ENCODE measurements at places on chromosomes 1 and 21. TPM values are rescaled to one million over a fixed set of nuclear protein-coding genes. Genes with fewer than 3 reads are reported as not detected.
A peak's percentile ranks its signal among the peaks of the same experiment; 100 is the strongest.

DNA sequence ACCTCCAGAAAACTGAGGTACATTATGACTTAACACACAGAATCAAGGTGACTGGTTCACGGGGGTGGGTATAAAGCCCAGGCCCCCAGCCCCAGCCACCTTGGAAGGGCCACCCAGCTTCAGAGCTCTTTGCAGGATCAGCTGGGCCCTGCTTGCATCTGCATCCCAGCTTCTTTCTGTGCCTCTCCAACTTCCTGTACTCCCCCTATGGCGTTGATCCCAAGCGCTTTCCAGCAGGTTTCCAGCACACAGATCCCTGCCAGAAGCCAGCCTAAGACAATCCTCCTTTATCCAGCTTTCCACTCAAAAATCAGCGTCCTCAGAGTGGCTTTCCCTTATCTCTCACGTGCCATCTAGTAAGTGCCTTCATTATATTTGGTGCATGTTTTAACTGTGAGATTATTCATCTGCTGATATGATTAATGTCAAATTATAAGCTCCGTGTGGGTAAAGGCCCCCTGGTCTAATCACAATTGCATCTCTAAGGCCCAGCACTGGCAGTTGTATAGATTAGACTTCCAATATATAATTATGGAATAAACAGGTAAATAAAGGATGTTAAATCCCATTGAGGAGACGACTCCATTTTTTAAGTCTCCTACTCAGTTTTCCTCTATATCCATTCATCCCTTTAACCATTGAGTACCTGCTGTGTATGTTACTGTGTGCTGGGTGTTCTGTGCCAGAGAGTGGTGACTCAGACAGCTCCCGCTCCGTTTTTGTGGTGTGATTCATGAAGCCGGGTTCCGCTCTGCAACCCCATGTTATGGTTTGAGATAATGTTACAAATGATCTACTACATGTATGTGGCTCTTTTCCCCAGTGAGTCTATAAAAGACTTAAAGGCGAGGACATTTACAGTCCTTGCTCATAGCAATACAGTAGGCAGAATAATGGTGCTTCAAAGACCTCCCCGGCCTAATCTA, 387.6 kb downstream of the PCP4 start:
- H3K36me3 ChIP-seq = no peaks in the 10 kb centered on the region
- H3K4me3 ChIP-seq = no peak overlapping the region
- no peaks in the 10 kb centered on the region for H3K4me1 ChIP-seq
- H3K27ac ChIP-seq = no peak overlapping the region
- H3K27me3 ChIP-seq = no peaks in the 10 kb centered on the region
- no peak for DNase-seq

- H3K27ac ChIP-seq = peak overlapping the region; percentile 24
- H3K4me1 ChIP-seq = peaks cover 11% of the 10 kb centered on the region
- DNase-seq = no peak
- no peak overlapping the region for H3K4me3 ChIP-seq
- peaks cover 3% of the 10 kb centered on the region for H3K36me3 ChIP-seq
Observed at GRCh38 chr1:61887076-61887867, 145.0 kb downstream of the PATJ start.

DNA sequence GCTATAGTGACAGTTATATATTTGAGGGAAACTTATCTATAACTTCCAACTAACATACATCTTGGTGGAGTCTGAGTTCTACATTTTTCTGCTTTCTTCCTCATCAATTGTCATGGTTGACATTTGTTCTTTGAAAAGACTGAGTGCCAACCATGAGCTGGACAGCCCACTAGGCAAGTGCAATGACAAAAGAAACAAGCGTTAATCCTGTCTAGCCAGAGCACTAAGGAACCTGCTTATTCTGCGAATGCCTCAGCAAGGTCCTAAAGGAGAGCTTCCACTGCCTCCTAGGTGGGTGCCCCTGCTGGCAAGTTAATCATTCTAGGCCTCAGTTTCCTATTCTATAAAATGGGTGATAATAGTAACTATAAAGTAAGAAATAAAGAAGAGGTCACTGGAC, 44.8 kb downstream of the IRF2BP2 start:
- DNase-seq = no peak
- H3K4me3 ChIP-seq = no peak overlapping the region
- H3K36me3 ChIP-seq = no peaks in the 10 kb centered on the region
- no peak overlapping the region for H3K27ac ChIP-seq
- no peaks in the 10 kb centered on the region for H3K27me3 ChIP-seq
- no peaks in the 10 kb centered on the region for H3K4me1 ChIP-seq

The MROH7 gene
- 3.6 TPM for total RNA-seq

DNA sequence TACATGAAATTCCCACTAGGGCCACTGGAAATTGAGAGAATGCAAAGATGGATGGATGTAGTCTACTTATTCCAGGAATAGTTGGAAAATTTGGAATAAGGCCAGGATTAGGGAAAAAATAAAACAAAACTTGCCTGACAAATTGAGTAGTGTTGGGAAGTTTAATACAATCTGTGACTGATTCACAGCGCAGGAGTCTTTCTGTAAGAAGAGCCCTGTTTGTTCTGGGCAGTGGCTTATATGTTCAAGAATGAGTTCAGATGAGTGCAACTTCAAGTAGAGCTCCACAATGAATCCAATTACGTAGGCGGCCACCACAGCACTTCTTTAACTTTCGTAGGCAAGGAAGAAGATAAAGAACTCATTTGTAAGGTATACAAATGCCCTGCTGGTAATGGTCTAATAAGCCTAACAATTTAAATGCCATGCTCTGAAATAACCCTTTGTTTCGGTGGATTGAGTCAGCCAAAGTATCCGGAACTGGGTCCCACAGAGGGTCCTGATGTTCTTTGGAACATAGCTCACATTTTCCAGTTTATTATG, 47.1 kb upstream of the KCNE1 start:
- H3K36me3 ChIP-seq = no peaks in the 10 kb centered on the region
- H3K27me3 ChIP-seq = no peaks in the 10 kb centered on the region
- H3K4me3 ChIP-seq = no peak overlapping the region

The OR2L3 gene
- not detected for total RNA-seq

The NBPF20 gene
- total RNA-seq = 2.7 TPM

DNA sequence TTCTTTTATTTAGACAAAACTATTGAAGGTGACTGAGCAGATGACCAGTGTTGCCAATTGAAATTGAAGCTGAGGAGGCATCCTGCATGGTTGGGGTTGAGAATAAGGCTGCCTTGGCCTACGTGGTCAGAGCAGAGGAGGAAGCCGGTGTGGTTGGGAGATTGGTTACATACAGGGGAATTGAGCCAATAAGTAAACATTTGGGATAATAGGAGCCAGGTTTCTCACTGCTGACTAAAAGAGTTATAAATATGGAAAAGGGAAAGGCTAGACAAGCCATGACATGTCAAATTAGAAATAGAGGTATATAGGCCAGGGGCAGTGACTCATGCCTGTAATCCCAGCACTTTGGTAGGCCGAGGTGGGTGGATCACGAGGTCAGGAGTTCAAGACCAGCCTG, 15.8 kb downstream of the SNX7 start:
- no peak overlapping the region for H3K27ac ChIP-seq
- no peak for DNase-seq
- H3K36me3 ChIP-seq = no peaks in the 10 kb centered on the region

- peaks cover 5% of the 10 kb centered on the region for H3K4me1 ChIP-seq
- no peaks in the 10 kb centered on the region for H3K27me3 ChIP-seq
- peaks cover 6% of the 10 kb centered on the region for H3K36me3 ChIP-seq
- DNase-seq = peak; percentile 64
- H3K27ac ChIP-seq = no peak overlapping the region
Observed at GRCh38 chr21:46109313-46110221, 11.7 kb downstream of the COL6A2 start.

GRCh38 chr1:196684476-196684875, 32.6 kb downstream of the CFH start:
- no peak overlapping the region for H3K27ac ChIP-seq
- DNase-seq = no peak
- no peak overlapping the region for H3K4me3 ChIP-seq
- H3K27me3 ChIP-seq = no peaks in the 10 kb centered on the region

GRCh38 chr1:2027961-2028583, 8.9 kb downstream of the GABRD start:
- peaks cover 13% of the 10 kb centered on the region for H3K27me3 ChIP-seq
- DNase-seq = no peak
- no peak overlapping the region for H3K4me3 ChIP-seq
- H3K36me3 ChIP-seq = no peaks in the 10 kb centered on the region

- no peaks in the 10 kb centered on the region for H3K4me1 ChIP-seq
- no peaks in the 10 kb centered on the region for H3K36me3 ChIP-seq
- no peak overlapping the region for H3K27ac ChIP-seq
- no peaks in the 10 kb centered on the region for H3K27me3 ChIP-seq
- no peak overlapping the region for H3K4me3 ChIP-seq
- DNase-seq = no peak
Observed at GRCh38 chr1:223864084-223864483, 18.3 kb upstream of the TP53BP2 start.

- H3K36me3 ChIP-seq = no peaks in the 10 kb centered on the region
- H3K27ac ChIP-seq = peak overlapping the region; percentile 65
- H3K27me3 ChIP-seq = no peaks in the 10 kb centered on the region
- DNase-seq = no peak
Observed at GRCh38 chr1:94883691-94884090, 43.2 kb downstream of the CNN3 start.

The CELA3B gene
- total RNA-seq = not detected

DNA sequence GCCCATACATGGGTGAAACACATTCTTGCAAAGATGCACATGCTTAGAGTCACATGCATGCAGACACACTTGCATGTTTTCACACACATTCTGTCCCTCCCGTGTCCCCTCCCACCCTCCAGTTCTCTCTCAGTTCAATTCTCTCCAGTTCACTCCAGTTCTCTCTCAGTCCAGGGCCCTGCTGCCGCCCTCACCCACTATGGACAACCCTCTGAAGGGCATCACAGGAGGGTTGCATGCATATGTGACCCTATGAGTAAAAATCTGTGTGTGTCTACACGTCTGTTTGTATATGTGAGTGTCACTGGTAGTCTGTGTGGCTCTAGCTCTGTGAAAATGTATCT, 21.8 kb upstream of the ADGRB2 start:
- no peak overlapping the region for H3K27ac ChIP-seq
- no peaks in the 10 kb centered on the region for H3K27me3 ChIP-seq
- DNase-seq = no peak
- peaks cover 3% of the 10 kb centered on the region for H3K4me1 ChIP-seq
- H3K4me3 ChIP-seq = no peak overlapping the region

DNA sequence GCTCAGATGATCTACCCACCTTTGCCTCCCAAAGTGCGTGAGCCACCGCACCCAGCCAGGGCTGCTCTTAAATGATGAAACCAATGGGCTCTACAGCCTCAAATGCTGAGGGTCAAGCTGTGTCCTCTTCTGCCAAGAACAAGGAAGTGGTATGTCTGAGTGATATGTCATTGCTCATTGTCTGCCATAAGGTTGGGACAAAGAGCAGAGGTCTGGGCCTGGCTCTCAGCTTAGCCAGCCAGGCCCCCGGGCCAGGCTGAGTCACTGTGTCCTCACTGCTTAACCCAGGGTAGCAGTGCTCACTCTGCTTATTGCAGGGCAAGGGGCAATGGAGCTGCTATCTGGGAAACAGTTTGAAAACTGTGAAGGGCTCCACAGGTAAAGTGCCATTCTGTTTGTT, 8.3 kb upstream of the ETS2 start:
- H3K27ac ChIP-seq = no peak overlapping the region
- H3K27me3 ChIP-seq = no peaks in the 10 kb centered on the region
- no peaks in the 10 kb centered on the region for H3K36me3 ChIP-seq
- DNase-seq = no peak
- H3K4me3 ChIP-seq = no peak overlapping the region
- no peaks in the 10 kb centered on the region for H3K4me1 ChIP-seq

The IRF6 gene
- 17.9 TPM for total RNA-seq

DNA sequence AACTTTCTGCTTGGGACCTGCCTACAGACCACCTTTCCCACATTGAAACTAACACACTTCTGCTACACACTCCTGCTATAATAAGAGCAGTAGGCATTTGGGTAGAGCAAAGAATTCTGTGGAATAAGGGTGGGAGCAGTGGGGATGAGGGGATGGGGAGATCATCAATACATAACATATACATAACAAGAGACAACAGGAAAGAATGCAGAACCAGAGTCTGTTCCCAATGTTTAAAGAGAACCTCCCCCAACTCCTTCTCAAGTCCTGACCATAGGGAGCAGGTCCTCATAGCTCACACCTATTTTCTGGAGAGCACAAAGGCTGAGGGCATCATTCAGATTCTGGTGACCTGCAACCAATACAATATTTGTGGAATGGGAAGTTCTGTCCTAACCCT, 121.6 kb upstream of the BARHL2 start:
- H3K36me3 ChIP-seq = no peaks in the 10 kb centered on the region
- H3K4me1 ChIP-seq = peaks cover 15% of the 10 kb centered on the region
- H3K27me3 ChIP-seq = peaks cover 65% of the 10 kb centered on the region
- H3K27ac ChIP-seq = no peak overlapping the region
- DNase-seq = no peak

GRCh38 chr1:62398377-62398776, 38.5 kb upstream of the USP1 start:
- DNase-seq = no peak
- H3K27me3 ChIP-seq = no peaks in the 10 kb centered on the region
- no peak overlapping the region for H3K4me3 ChIP-seq
- no peaks in the 10 kb centered on the region for H3K4me1 ChIP-seq

GRCh38 chr21:31997191-31997590, 124.4 kb downstream of the HUNK start:
- H3K27ac ChIP-seq = no peak overlapping the region
- no peaks in the 10 kb centered on the region for H3K27me3 ChIP-seq
- DNase-seq = no peak
- no peaks in the 10 kb centered on the region for H3K36me3 ChIP-seq
- H3K4me3 ChIP-seq = no peak overlapping the region

DNA sequence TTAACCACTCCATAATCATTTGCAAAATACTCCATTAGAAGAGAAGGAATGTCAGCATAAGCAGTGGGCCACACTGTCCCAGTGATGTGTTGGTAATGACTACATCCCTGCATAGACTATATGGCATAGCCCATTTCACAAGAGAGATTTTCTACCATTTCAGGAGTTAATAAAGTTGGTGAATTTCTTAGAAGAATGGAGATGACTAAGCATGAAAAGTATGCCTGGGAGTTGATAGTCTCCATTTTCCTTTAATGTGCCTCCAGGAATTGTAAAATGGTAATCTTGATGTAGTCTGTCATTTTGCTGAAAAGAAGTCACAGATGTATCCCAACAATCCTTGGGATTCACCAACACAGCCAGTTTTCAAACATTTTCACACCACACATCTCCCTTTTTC, 608.8 kb upstream of the CHRM3 start:
- no peak overlapping the region for H3K27ac ChIP-seq
- H3K4me1 ChIP-seq = no peaks in the 10 kb centered on the region
- H3K36me3 ChIP-seq = no peaks in the 10 kb centered on the region
- H3K27me3 ChIP-seq = no peaks in the 10 kb centered on the region
- no peak for DNase-seq

- H3K27ac ChIP-seq = no peak overlapping the region
- H3K36me3 ChIP-seq = no peaks in the 10 kb centered on the region
- no peak overlapping the region for H3K4me3 ChIP-seq
- no peaks in the 10 kb centered on the region for H3K27me3 ChIP-seq
- H3K4me1 ChIP-seq = no peaks in the 10 kb centered on the region
Observed at GRCh38 chr1:13976485-13976884, 276.5 kb downstream of the PRDM2 start.

DNA sequence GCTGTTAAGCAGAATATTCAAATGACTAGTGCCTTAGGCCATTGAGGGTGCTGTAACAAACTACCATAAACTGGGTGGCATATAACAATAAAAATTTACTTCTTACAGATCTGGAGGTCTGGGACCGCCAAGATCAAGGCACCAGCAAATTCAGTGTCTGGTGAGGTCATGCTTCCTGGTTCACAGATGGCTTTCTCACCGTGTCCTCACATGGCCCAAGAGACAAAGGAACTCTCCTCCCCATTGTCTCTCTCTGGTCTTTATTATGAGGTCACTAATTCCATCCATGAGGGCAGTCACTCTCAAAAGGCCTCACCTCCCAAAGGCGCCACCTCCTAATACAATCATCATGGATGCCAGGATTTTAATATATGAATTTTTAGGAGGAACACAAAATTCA, 127.3 kb downstream of the GABPA start:
- no peak overlapping the region for H3K4me3 ChIP-seq
- H3K4me1 ChIP-seq = no peaks in the 10 kb centered on the region
- H3K27ac ChIP-seq = no peak overlapping the region
- H3K27me3 ChIP-seq = no peaks in the 10 kb centered on the region

Data from upper lobe of right lung (tissue), 1 donor.